ENCODE measurements at places on chromosomes 6 and 20.
A peak's percentile ranks its signal among the peaks of the same experiment; 100 is the strongest.

GRCh38 chr6:123668965-123669591 is 32.3 kb upstream of the TRDN start:
- DNase-seq, result no peak

DNA sequence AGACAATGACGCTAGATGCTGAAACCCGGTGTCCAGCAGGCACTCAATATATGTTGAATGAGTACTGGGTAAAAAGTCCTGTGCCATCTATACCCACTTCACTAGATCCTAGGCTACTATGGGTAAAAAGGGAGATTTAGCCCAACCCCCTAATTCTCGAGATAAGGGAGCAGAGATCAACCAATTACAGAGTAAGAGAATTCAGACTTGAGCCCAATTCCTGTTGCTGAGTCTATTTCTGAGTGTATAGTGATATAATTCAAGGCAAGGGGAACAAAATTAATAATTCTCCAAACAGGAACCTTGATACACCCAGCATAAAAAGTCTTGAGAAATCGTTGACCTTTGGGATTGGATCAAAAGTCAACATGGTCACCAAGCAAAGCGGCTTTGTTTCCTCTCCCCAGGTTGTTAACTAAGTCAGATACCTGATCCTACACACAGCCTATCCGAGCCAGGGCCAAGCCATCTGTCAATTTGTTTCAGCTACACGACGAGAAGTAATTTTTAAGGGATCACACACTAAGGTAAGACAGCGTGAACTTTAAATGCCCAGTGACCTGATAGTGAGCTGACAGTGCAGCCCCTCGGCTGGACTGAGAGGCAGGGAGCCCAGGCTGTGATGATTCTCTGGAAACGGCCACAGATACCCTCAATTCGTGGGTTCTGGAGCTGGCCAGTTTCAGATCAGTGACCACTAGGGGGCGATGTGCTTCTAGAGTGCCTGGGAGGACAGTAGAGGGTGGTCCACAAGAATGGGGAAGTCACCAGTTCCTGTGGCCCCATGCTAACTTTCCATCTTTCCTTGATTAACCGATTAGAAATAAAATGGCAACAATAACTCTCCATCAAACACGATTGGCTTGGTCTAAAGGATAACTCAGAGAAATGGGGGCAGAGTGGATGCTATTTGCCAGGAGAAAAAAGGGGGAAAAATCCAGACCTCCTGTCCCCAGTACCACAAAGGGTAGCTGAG is 46.2 kb downstream of the SLC22A23 start:
- DNase-seq, result peak; percentile 50

- DNase-seq, result no peak
These were observed 37.5 kb upstream of the MC3R start for GRCh38 chr20:56211051-56211450.

GRCh38 chr20:61442075-61442670 is 190.1 kb downstream of the CDH4 start:
- DNase-seq, result no peak

- DNase-seq, result no peak
These were observed 31.2 kb downstream of the TGM2 start for GRCh38 chr20:38133680-38134426.

- DNase-seq, result no peak
These were observed 77.8 kb downstream of the ISM1 start for GRCh38 chr20:13298692-13299373.

DNA sequence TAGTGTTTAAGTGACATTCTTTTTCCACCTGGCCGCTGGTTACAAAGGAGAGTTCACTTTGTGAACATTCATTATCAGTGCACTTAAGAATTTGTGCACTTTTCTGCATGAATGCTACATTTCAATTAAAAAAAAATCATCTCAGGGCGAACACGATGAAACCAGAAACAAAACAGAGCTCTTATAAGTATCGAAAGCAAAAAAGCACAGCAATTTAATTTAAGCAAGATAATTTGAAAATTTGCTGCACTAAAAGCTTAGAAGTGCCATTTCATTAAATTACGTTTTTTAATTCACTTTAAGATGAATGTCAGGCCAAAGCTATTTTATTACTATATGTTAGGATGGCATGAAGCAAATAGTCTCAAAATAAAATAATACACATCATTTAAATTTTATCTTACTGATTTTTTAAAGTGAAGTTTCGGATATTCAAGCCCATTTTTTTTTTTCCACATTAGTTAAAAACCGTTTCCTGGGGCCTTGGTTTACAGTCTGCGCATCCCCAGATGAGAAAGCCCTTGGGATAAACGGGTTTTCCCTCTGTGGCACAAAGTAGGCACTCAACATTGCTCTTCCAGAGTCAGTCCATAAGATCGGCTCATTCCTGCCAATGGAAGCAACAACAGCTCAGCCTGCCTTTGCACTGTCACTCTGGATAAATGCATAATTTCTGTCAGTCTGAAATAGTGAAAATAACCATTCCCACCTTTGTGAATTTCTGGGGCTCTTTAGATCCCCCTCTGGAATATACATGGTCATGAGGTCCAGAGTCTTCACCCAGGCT is 80.1 kb downstream of the FYN start:
- DNase-seq, result no peak

GRCh38 chr20:15767999-15768741 is 805.1 kb downstream of the KIF16B start:
- DNase-seq, result no peak

GRCh38 chr6:82397962-82398692 is 34.5 kb downstream of the TPBG start:
- DNase-seq, result no peak

DNA sequence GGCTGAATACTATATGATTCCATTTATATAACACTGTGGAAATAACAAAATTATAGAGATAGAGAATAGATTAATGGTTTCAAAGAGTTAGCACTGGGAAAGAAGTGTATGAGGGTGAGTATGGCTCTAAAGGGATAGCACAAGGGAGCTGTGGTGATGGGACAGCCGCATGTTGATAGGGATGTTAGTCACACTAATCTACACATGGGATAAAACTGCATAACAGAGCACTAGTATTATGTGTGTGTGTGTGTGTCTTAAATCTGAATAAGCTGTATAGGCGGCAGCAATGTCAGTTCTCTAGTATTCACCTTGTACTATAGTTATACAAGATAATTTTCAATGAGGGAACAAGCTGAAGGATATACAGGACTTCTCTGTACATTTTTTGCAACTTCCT is 5.8 kb downstream of the CGA start:
- no peak for DNase-seq

DNA sequence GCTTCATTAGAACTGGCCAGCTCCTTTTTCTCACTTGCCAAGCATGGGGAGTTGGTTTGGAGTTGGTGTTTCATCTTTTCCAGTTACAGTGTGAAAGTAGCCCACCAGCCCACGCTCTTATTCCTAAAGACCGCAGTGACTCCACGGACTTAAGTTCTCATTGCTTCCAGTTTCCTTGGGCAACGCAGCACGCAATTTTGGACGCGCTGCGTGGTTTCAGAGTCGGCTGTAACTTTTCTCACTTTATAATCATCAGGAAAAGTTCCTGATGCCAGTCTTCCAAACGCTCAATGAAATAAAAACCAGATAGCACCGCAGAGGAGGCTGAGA is 381 bp upstream of the PEX7 start:
- DNase-seq, result peak; percentile 19

DNA sequence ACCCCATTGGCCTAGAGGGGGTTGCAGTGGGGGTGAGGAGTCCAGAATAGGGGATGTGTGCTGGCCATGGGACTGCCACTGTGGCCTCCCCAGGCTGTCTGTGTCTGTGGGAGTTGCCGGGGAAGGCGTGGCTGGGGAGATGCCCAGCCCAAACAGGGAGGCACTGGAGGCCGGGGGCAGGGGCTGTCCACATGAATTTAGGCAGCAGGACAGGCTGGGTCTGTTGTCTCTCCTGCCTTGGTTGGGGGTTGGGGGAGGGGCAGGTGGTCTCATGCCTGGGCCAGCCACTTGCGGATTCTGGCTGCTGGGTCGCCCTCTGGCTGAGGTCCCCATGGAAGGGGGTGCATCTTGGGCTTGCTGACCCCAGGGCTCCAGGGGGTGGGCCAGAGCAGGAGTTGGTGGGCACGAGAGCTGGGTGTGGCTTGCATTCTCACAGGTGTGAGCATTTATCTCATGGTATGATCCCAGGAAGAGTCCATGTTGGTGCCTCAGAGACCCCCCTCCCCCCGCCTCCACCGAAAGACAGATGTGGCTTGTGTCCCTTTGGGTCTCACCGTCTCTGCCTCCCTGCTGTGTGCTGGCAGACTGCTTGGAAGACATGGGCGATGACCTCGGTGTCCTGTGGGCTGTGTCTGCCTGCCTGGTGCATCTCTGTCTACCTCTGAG is 4.0 kb downstream of the SOX18 start:
- no peak for DNase-seq

- no peak for DNase-seq
These were observed 112.0 kb upstream of the RNF24 start for GRCh38 chr20:4127344-4127743.

DNA sequence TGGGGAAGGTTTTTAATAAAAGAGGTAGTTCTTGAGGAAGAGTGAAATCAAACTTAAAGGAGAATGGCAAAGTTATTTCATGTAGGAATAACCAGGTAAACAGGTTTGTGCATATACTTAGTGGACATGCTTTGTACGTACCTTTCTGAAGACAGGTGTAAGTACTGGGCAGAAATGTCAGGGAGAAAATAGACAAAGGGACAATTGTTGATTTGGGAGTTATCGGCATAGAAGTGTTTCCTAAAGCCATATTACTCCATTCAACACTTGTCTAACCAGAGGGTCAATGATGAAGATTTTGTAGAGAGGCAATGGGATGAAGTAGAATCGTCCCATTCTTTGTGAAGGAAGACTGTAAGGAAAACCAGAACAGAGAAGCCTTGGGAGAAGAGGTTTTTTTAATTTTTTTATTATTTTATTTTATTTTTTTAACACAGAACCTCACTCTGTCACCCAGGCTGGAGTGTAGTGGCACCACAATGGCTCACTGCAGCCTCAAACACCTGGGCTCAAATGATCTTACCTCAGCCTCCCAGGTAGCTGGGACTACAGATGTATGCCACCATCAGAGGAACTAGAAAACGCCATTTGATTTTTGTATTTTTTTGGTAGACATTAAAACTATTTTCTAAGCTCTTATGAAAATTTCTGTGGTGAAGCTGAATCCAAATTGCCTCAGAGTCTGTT is 18.0 kb downstream of the SMAP1 start:
- no peak for DNase-seq

- DNase-seq, result no peak
These were observed 179.1 kb downstream of the NFATC2 start for GRCh38 chr20:51363378-51363777.

DNA sequence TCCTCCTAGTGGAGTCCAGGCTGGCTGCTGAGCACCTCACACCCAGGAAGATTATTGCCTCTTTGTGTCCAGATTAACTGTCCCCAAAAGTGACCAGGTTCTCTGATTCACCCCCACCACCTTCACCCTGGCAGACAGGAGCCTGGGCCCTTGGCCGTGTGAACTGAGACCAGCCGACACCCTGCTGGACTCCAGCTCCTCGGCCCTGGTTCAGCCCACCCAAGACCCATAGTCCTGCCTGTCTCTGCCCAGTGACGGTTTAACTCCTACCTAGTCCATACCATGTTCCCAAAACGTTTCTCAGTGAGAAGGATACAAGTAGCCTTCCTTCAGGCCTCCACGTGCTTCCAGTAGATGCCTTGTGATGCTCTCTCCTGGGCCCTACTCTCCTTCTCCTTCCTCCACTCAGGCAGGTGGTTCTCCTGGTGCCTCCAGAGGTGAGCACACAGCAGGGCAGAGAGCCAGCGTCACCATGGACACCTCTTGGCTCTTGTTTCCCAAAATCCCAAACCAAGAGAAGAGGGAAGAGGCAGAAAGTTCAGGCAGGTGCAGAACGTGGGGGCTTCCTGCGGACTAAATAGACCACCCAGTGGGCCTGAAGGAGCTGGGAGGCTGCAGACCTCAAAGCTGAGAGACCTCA is 134.4 kb upstream of the CST7 start:
- no peak for DNase-seq

GRCh38 chr6:14543971-14544585 is 426.5 kb downstream of the CD83 start:
- no peak for DNase-seq

- DNase-seq, result no peak
These were observed 9.6 kb downstream of the KCNS1 start for GRCh38 chr20:45091366-45091765.

DNA sequence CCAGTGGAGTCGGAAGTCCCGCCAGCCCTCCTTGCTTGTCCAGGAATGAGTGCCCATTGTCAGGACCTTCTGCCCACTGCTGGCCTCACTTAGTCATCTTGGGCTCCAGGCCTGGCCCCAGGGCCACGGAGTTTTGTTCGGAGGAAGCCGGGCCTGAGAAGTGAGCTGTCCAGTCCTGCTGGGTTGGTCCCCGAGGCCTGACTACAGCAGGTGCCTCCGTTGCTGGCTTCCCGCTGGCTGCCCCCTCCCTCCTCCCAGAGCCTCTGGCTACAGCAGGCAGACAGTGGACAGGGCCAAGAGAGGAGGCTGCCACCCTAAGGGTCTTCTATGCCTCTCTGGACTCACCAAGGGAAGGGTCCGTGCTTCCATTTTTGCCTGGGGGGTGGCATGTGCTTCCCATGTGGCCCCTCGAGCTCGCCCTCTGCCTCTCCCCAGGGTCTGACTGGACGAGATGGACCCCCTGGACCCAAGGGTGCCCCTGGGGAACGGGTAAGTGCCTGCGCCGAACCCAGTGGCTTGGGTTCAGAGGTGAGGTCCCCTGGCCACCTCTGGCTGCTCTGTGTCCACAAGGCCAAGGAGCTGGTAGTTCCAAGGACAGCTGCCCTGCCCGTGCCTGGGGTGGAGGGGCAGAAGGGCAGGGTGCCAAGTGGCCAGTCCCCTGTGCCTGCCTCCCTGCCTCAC is 2.8 kb downstream of the COL9A3 start:
- no peak for DNase-seq

DNA sequence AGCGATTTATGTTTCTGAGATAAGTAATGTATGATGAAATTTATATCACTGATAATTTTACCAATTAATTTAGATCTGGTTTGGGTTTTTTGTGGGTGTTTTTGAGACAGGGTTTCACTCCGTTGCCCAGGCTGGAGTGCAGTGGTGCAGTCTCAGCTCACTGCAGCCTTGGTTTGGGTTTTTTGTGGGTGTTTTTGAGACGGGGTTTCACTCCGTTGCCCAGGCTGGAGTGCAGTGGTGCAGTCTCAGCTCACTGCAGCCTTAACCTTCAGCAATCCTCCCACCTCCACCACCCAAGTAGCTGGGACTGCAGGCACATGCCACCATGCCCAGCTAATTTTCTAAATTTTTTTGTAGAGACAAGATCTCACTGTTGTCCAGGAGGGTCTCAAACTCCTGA is 13.0 kb downstream of the MRS2 start:
- no peak for DNase-seq

Data from activated T-cell treated with anti-CD3 and anti-CD28 coated beads for 24 hours (primary cell).